ENCODE measurements at places on chromosomes 12 and 14. TPM values are rescaled to one million over a fixed set of nuclear protein-coding genes. Genes with fewer than 3 reads are reported as not detected.

CPNE6 gene
- 0.14 TPM for total RNA-seq

PTPRQ gene
- total RNA-seq: not detected

AVPR1A gene
- not detected for total RNA-seq

PEBP1 gene
- 95.8 TPM for total RNA-seq

PRR13 gene
- 218 TPM for total RNA-seq

CLEC2D gene
- 301 TPM for total RNA-seq

MGP gene
- 0.60 TPM for total RNA-seq

IL31 gene
- total RNA-seq: not detected
